ENCODE measurements at places on chromosomes 13 and 19.

DNA sequence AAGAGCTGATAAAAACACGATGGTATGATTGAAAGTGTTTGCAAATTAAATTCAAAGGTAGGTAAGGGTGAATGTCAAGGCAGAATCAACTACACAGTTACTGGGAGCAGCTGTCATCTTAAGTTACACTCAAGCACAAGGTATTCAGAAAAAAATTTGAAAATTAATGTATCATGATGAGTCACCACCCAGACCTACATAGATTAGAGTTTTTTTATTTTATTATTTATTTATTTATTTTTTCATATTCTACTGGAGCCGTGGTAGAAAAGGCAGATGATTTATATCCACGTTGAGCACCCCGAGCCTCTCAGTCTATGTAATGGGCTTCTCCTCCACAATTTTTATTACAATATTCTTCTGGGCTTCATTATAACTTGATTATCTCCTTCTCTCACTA lies 728.9 kb upstream of the ARGLU1 start:
- DNase-seq, result no peak

GRCh38 chr13:94031609-94032008 lies 447.9 kb downstream of the DCT start:
- no peak for DNase-seq

GRCh38 chr13:67443923-67444322 lies 213.8 kb upstream of the PCDH9 start:
- no peak for DNase-seq

GRCh38 chr19:38319421-38320258 lies at the start of gene KCNK6:
TSS of gene KCNK6 (plus strand) at chr19:38319845. CDS start at chr19:38319951, 106 bp downstream.
- DNase-seq, result no peak

DNA sequence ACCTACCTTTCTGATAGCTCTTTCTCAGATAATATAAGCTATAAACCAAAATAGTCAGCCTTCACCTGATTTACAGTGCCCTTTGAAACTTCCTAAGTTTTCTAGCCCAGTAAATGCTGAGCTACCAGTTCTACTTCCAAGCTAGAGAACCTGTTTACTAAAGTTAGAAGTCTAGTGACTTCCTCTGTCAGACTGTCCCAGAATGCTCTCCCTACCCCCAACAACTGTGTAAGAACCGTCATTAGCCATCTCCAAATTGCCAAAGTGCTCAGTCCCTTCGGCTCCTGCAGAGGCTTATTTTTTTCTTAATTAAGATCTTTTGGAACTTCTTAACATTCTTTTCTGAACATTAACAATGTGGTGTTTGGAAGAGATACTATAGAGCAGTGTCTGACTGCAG lies 3.2 kb upstream of the ABCC4 start:
- DNase-seq, result no peak

- no peak for DNase-seq
These were observed 6.6 kb upstream of the GIPC1 start for GRCh38 chr19:14502334-14503092.

DNA sequence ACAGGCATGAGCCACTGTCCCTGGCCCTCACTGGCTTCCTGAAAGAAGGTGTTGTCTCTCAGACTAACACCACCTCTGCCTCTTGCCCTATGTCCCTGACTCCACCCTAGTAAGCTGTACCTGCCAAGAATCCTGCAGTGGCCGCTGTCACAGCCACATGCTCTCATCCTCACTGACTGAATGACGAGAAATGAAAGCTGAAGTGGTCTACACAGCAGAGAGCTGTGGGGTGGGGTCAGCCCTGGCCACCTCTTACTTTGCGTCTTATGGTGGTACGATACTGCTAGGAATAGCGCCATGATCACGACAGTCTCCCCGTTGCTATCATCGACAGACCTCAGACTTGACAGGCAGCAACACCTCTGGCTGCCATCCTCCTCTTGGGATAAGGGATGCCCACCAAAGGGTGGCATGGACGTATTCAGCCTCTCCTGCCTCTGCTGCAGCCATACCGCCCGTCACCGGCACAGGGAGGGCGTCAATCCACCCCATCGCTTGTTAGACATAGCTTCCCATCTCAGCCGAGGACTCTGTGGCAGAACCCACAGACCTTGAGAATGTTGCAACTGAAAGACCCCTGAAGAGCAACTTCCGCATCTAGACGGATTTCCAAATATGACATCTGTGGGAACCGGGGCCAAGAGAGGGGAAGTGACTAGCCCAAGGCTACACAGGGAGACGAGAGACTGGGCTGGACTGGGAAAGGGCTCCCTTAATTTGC lies 809 bp downstream of the MYO1F start:
- no peak for DNase-seq

DNA sequence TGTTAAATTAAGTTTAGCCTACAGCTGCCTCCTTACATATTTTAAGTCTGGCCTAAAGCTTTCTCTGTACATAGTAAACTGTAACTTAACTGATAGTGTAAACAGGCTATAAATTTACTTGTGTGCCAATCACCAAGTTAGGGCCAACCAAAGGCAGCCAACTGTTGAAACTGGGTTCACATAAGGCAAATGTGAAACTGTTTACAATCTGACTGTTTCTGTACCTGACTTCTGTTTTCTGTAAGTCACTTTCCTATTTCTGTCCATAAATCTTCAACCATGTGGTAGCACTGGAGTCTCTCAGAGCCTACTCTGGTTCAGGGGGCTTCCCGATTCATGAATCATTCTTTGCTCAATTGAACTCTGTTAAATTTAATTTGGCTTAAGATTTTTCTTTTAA lies 103.1 kb downstream of the RAP2A start:
- no peak for DNase-seq

DNA sequence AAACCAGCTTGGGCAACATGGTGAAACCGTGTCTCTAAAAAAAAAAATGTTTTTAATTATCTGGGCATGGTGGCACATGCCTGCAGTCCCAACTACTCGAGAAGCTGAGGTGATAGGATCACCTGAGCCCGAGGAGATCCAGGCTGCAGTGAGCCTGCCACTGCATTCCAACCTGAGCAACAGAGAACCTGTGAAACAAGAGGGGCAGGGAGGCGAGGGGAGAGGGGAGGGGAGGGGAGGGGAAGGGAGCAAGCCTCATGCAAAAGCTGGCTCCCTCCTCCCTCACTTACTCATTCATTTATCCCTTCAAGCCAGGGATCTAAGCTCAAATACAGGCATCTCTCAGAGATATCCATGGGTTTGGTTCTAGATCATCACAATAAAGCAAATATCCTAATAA lies 8.9 kb downstream of the ATP7B start:
- DNase-seq, result no peak

GRCh38 chr13:108315273-108315672 lies 45.8 kb downstream of the TNFSF13B start:
- no peak for DNase-seq

DNA sequence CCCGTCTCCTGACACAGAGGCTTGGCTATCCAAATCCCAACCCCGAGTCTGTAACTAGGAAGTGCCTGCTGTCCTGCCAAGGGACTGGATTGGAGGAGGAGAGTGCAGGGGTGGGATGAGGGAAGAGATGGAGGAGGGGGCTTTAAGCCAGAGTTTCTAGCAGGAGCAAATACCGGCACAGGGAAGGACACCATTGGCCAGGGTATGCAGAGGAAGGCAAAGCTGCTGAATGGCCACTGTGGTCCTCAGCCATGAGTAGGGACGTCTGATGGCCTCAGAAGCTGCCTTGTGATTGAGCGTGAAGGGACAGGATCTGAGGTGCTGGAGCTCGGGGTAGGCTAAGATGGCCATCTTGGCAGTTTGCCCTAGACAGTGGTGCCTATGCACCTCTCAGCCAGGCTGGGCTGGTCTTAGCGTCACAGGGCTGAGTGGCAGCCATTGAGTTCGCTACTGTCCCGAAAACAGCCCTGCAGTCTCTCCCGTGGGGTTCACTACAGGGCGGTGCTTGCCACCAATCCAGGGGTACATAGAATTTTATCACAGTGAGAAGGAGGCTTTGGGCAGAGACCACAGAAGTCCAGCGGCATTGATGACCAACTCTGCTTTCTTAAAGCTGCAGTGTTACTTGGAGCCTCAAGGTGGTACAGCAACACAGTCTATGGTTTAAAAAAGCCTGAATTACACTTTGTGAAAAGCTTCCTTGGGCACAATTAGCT lies 61.8 kb downstream of the AKAP11 start:
- peak; percentile 40 for DNase-seq

- DNase-seq, result no peak
These were observed 130.4 kb downstream of the DPF1 start for GRCh38 chr19:38093587-38093986.

DNA sequence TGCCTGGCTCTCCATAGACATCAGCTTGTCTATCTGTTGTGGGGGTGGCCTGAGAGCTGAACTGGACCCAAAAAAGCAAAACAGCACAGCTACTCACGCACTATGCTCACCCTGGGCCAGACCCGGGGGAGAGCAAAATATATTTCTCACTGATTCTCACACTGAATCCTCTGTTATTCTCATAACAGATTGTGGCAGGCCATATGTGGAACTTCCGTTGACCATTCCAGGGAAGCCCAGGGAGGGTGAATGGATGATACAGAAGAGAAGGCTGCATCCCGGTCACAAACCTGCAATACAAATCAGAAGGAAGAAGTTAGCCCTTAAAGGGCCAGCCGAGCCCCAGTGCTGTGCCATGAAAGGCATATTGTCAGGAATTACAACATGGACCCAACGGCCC lies 362.5 kb downstream of the ZNF536 start:
- DNase-seq, result no peak

- no peak for DNase-seq
These were observed 67.2 kb downstream of the ZNF726 start for GRCh38 chr19:23981863-23982262.

GRCh38 chr13:44292545-44292944 lies 81.1 kb upstream of the SERP2 start:
- DNase-seq, result no peak

- DNase-seq, result no peak
These were observed at the start of gene TSKS for GRCh38 chr19:49763230-49763629. TSS of gene TSKS (minus strand) at chr19:49763306. CDS start at chr19:49763247, 59 bp downstream.

DNA sequence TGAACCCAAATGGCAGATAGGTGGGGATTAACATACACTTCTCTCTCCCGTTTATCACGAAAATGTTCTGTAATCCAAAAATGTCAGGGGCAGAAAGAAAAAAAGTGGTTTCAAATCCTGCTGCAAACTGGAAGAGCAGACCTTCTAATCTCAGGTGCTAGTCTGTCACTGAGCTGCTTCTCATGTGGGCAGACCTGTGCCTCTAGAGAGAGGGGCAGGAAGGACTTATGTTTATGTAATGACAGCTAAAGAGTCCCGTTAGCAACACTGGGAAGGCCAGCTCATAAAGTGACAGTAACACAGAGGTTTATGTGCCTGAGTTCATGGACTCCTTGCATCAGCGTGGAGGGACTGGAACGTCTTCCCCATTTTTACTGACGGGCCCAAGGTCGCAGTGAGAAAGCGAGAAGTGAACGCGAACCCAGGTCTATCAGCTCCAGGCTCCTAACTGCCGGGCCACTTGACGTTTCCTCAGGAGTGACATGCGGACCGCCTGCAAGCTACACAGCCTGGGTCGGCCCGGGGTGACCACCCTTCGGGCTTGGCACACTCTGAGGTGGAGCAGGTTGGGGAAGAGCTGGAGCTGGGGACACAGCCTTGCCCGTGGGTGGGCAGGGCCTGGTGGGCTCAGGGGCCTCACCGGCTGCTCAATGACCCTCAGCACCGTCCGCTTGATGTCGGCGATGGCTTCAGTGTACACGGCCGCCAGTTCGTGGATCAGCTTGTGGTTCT lies 9.6 kb upstream of the RSPH6A start:
- DNase-seq, result no peak

DNA sequence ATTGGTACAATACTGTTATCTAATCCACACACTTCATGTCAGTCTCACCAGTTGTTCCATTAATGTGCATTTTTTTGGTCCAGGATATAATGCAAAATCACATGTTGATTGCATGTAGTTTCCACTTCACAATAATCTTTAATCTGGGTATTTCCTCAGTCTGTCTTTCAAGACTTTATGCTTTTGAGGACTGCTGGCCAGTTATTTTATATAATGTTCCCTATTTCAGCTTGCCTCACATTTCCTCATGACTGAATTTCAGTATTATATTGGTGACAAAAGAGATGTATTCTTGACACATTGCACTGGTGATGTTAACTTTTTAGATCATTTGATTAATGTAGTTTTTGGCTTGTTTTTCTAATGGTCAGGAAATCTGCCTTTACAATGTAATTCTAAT lies 368.3 kb downstream of the IRS2 start:
- DNase-seq, result no peak

- no peak for DNase-seq
These were observed 49.5 kb downstream of the RFC3 start for GRCh38 chr13:33867472-33867871.

DNA sequence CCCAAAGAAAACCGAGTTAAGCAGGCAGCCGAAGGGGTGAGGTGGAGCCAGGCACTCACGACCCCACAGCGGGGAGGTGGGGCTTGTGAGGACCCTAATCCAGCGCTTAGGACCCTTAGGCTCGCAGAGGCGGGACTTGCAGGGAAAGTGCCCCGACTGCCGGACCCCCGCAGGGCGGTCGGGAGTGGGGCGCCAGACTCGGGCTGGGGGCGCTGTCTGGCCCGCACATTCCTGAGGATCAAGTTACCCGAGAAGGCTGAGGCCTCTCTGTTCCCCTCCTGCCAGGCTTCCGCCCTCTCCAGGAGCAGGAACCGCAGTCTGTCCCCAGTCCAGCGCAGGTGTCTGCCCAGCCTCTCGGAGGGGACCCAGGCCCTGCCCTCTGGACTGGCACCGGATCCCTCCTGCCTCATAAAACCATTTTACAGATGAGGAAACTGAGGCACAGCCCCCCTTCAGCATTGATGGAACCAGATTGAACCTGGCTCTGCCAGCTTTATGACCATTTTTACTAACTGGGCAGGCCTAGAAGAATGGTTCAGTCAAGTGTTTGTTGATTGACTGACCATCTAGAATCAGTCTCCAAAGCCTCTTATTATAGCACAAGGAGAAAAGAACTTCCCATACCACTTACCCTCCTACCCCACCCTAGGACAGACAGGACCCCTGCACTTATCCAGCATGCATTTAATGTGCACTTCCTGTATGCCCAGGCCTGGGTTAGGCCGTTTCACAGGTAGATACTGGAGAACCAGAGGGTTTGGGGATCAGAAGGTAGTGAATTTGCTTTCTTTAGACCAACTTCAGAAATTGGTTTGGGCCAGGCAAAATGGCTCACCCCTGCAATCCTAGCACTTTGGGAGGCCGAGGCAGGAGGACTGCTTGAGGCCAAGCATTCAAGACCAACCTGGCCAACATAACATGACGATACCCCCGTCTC lies 6.7 kb upstream of the JUND start:
- no peak for DNase-seq

DNA sequence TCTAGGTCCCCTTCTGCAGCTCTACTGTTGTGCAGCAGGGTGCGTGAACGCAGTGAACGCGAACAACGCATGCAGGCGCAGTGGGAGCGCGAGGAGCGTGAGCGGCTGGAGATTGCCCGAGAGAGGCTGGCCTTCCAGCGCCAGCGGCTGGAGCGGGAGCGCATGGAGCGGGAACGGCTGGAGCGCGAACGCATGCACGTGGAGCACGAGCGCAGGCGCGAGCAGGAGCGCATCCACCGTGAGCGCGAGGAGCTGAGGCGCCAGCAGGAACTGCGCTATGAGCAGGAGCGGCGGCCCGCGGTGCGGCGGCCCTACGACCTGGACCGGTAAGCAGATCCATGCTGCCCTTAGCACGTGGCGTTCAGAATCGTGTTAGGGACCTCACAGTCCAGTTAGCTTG lies 18.8 kb downstream of the MICOS13 start:
- no peak for DNase-seq

Data from fibroblast of the conjunctiva (primary cell).